ENCODE measurements at places on chromosomes 12 and 14.

DNA sequence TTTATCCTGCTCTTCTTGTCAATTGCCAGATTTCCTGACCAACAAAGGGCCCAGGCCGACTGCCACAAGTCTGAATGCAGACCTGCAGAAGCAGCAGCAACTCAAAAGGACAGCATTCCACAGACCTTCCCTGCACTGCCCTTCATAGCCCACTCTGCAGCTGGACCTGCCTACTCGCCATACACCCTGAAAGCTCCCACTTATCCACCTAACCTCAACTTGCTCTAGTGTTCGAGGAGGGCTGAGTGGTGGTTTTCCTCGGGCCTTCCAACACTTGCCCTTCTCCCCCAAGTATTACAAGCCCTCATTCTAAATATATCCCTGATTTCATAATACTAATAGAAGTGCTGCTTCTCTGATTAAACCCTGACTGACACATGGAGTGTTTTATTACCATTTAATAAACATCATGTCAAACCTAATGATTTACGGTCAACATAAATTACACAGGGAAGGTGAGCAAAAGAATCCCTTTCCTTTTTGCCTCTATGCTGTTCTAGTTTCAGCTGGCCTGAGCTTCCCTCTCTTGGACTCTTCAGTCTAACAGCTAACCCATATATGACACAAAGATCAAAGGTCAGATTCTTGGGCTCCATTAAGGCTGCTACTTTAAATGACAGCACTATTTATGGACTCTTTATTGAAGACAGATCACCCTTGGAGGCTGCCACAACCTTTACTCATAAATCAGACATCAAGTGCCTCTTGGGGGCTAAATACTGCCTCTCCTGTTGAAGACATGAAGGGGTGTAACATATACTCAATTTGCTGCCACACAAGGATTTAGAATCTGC, 1546.9 kb upstream of the TMEM132C start:
- no peak for DNase-seq

GRCh38 chr12:52070185-52070925, 577 bp downstream of the ATG101 start:
- DNase-seq = no peak

- no peak for DNase-seq
Observed at GRCh38 chr14:96079066-96079465, 39.9 kb downstream of the C14orf132 start.

- no peak for DNase-seq
Observed at GRCh38 chr12:116133636-116134214, 143.8 kb downstream of the MED13L start.

GRCh38 chr12:93883436-93884154, 206.4 kb downstream of the CRADD start:
- DNase-seq = no peak

DNA sequence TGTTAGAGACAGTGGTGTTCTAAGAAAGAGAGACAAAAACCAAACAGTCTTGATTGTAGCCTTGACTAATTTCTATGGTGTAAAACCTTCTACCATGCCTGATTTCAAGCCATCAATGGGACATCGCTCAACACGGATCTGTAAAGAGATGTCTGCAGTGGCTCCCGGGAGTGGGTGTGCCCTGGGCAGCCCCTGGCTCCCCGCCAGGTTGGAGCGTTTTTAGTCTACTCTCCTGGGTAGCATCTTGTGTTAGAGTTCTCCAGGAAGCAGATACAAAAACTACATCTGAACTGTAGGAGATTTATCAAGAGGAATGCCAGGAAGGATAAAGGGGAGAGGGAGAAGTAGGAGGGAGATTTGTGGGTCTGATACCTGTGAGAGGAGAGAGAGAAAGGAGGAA, 1212.9 kb downstream of the BCL11B start:
- DNase-seq = no peak

DNA sequence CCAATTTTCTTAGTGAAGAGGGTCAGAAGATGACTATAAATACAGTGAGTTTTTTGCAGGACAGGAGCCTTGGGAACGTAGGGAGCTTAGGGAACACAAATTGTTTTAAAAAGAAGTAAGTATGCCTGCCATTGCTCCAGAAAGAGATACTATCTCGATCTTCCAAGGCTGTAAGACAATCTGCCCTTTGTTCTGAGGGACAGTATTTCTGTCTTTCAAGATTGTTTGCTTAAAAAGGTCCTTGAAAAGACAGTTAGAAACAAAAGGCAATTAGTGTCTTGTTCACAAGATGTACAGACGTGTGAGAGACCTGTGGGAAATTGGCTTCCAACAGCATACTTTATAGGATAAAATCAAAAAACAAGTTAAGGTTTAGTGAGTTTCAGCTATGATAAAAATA, 321.2 kb upstream of the FAR2 start:
- no peak for DNase-seq

DNA sequence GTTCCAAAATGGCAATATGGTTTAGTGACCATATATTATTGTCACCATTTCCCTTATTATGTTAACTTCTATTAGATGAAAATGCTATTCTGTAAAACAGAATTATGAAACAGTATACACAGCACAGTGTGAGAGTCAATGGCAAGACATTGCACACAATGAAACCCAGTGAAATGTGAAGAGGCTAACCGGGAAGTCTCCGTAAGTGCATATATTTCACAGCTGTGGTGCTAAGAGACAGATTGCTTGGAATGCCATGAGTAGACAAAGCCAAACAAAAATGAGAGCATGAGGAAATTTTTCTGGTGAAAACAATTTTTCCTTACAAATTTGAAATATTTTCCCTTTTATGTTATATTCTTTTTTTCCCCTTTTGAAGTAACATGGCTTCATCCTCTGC, 49.4 kb downstream of the DYRK2 start:
- no peak for DNase-seq

- no peak for DNase-seq
Observed at GRCh38 chr14:54138354-54139038, 181.9 kb upstream of the BMP4 start.

DNA sequence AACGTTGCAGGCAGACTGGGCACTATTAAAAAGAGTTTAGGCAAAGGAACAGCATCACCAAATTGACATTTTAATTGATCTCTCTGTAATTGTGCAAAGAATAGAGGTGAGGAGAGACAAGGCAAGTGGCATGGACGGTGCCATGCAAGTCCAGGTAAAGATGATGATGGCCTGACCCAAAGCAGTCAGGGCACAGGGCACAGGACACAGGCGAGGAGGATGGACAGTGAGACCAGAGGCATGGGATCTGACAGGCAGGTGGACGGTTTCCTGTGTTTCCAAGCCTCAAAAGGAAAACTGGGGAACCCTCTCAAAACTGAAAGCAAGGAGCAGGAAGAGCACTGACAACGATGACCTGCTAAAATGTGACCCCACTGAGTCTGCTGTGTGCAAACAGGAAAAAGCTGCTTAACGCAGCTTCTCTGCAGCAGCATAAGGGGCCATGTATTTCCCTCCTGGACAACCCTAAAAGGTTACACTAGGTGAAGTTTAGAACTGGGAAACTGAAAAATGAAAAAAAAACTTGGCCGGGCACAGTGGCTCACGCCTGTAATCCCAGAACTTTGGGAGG, 50.9 kb downstream of the CLIP1 start:
- no peak for DNase-seq

DNA sequence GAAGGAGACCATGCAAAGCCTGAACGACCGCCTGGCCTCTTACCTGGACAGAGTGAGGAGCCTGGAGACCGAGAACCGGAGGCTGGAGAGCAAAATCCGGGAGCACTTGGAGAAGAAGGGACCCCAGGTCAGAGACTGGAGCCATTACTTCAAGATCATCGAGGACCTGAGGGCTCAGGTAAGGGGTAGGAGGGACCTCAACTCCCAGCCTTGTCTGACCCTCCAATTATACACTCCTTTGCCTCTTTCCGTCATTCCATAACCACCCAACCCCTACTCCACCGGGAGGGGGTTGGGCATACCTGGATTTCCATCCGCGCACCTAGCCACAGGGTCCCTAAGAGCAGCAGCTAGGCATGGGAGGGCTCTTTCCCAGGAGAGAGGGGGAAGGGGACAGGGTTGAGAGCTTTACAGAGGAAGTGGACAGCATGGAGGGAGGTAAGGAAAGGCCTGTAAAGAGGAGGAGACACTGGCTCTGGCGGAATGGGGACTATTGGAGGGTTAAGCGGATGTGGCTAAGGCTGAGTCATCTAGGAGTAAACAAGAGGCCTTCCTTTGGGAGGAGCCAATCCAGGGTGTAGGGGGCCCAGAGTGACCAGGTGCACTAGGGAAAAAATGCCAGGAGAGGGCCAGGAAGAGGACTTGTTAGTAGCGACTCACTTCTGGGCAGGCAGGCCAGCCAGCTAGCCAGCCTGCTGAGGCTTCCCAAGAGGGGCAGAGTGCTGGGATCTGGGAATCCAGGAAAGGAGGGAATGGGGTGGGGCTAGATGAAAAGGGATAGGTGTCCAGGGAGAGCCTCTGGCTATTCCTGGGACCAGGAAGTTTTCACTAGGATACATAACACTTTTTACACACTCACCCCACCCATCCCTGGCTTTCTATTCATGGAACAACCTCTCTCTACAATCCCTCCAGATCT, 754 bp downstream of the KRT18 start:
- DNase-seq = peak; percentile 22

GRCh38 chr12:95173392-95174251, 43.6 kb downstream of the FGD6 start:
- DNase-seq = no peak

- DNase-seq = no peak
Observed at GRCh38 chr12:24954261-24954660, 5.4 kb upstream of the BCAT1 start.

GRCh38 chr14:96227428-96227827, 22.8 kb downstream of the BDKRB2 start:
- DNase-seq = no peak

DNA sequence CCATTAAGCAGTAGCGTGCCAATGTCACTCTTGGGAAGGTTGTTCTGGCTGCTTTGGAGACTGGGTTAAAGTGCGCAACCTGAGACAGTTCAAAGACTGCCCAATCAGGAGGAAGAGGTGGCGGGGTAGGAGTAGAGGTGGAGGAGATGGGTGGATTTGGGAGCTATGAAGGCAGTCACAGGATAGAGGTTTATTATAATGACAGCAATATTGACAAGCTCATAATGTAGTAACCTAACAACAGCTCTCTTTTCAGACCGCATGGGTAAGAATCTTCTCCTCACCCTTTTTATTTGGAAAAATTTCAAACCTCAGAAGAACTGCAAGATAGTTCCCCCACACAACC, 5.3 kb upstream of the PSMD9 start:
- DNase-seq = no peak

DNA sequence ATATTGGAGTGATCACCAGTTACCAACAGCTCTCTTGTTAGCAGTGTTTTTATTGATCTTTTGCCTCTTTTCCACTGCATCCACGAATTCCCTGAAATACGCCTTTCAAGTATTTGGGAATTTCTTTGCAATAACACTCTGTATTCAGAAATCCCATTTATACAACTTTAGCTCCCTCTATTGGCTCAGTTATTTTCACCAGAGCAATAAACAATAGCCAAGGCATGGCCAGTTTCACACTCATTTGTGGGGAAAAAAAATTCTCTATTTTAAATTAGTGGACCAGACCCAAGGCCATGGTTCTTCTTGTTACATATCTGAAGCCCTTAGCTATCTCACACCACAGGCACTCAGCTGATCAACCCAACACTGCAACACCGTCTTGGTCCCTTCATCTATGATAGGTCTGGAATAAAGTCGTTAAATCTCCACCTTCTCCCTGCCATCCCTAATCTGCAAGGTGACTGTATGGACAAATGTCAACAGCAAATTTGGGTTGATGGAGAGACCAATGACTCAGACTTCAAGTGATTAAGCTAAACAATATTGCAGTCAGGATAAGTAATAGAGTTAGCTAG, 92.4 kb upstream of the TMEM260 start:
- DNase-seq = no peak

- DNase-seq = no peak
Observed at GRCh38 chr14:70655110-70655826, 13.6 kb downstream of the TTC9 start.

GRCh38 chr14:93967637-93968250, 8.6 kb downstream of the ASB2 start:
- peak; percentile 77 for DNase-seq

- no peak for DNase-seq
Observed at GRCh38 chr12:131672311-131672940, 38.5 kb upstream of the SFSWAP start.

DNA sequence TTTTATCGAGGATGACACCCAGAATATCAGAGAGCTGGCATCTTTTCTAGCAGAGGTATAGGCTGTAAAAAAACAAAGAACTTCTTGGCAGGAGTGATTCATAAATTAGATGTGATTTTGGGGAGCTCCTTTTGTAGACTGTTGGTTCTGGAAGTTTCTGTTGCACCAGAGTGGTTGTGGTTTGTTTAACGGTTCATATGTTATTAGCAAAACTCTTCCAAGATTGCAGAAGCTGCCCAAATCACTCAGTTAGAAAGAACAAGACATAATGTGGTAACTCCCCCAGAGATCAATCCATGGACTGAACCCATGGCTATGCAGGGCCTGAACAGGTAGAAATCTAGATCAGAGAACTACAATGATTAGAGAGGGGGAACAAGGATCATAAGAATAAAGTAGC, 6.7 kb upstream of the RNASE10 start:
- DNase-seq = no peak

- DNase-seq = no peak
Observed at GRCh38 chr14:99447739-99448138, 32.9 kb downstream of the SETD3 start.

GRCh38 chr14:84375235-84375634, 1154.7 kb upstream of the FLRT2 start:
- DNase-seq = peak; percentile 1

DNA sequence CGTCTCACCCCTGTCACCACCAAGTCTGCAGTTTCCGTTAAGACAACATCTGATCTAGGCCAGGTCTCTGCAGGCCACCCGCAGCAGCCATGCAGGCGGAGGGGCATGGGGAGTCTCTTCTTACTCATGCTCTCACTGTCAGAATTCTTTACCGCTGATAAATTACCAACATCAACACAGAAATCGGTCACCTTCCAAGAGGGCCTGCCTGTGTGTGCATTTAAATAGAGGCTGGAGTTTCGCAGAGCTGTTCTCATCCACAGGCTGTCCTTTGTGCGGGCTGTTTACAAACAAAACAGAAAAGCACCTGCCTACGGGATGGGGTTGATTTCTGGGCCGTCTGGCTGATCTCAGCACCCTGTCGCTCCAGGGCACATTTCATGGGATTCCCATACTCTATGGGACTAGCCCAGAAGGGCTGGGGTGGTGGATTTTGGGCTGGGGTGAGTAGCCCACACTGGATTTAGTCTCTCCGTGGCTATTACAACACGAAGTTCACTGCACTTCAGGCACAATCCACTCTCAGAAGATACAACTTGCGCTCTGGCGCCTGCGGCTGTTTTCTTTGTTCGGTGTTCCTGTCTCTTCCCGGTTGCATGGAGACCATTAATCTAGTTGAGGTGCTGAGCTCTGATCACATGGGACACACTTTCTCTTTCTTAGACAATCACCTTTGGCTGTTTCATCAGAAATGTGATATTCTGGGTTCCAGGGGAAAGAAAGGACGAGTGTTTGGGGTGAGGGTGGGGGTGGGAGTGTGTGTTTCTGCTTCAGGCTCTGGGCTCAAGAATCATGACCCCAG, 331.1 kb downstream of the GLT1D1 start:
- no peak for DNase-seq
